Pancreas (tissue), 10 donors: ENCODE measurements at places on chromosomes 5 and 9. TPM values are rescaled to one million over a fixed set of nuclear protein-coding genes. Genes with fewer than 3 reads are reported as not detected.

ELOVL7 gene
- total RNA-seq = 11.1 TPM

EFNA5 gene
- total RNA-seq = 3.5 TPM

SLC25A2 gene
- total RNA-seq = 0.14 TPM

TEX48 gene
- not detected for total RNA-seq

DAB2IP gene
- 26.1 TPM for total RNA-seq

DNA sequence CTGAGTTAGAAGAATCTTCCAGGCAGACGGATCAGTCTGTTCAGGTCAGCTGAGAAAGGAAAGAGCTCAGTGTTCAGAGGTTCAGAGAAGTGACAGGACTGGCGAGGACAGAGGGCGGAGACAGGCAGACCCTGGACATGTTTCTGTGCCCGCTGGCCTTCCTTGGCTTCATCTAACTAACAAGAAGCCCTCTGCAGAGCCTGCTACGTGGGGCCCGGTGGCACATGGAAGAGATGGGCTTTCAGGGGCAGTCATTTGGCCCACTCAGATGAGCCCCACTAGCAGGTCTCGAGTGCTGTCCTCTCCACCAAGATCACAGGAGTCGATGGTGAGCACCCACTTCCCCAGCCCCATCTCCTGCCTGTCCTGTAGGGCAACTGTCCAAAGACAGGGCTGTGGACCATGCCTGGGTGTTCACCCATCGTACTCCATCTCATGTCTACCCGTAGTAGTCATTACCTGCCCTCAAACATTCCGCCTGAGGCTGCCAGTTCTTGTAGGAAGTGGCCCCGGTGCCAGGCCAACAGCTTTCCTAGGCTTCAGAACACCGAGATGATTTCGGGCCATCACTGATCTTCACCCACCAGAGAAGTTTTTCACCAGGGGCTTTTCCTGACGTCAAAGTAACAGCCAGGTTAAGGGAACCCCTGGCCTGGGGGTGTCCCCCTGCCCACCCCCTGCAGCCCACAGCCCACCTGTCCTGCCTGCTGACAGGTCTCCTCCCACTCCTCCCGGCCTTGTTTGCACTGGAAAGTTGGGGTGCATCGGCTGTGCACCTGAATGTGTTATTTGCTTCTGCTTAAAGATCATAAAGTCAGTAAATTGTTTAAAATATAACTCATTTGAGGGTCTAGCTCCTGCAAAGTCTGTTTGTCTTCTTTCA is 14.0 kb downstream of the IRX2 start:
- no peak for DNase-seq

GRCh38 chr9:77375956-77376532 is 198.7 kb downstream of the VPS13A start:
- no peak for DNase-seq

DNA sequence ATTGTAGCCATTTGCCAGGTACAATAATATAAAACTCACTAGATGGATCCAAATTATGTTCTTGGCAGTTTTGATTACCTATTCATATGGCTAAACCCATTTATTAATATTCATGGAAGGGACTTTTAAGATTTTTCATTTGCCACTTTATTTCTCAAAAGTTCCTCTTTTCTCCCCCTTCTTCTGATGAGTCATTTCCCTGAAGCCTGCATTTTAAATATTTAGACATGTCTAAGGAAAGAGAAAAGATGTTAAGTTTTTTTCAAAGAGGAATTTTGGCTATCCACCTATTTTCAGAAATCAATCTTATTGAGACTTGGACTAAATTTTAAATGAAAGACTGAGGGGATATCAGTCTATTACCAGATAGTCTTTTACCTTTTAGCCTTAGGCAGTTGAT is 1189.4 kb downstream of the EFNA5 start:
- no peak for DNase-seq

DNA sequence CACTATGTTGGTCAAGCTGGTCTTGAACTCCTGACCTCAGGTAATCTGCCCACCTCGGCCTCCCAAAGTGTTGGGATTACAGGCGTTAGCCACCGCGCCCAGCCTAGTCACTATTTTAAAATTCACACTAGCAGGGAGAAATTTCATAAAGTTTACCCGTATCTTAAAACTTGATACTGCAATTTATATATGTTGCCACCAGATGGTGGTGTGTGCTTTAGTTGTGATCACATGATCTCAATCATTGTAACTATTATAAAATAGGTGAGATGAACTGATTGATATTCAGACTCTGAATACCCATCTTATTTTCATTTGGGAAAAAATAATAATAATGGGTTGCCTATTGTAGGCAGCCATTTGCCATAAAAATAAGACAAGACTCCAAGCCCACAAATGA is 1330.4 kb upstream of the WWC1 start:
- DNase-seq = no peak

DNA sequence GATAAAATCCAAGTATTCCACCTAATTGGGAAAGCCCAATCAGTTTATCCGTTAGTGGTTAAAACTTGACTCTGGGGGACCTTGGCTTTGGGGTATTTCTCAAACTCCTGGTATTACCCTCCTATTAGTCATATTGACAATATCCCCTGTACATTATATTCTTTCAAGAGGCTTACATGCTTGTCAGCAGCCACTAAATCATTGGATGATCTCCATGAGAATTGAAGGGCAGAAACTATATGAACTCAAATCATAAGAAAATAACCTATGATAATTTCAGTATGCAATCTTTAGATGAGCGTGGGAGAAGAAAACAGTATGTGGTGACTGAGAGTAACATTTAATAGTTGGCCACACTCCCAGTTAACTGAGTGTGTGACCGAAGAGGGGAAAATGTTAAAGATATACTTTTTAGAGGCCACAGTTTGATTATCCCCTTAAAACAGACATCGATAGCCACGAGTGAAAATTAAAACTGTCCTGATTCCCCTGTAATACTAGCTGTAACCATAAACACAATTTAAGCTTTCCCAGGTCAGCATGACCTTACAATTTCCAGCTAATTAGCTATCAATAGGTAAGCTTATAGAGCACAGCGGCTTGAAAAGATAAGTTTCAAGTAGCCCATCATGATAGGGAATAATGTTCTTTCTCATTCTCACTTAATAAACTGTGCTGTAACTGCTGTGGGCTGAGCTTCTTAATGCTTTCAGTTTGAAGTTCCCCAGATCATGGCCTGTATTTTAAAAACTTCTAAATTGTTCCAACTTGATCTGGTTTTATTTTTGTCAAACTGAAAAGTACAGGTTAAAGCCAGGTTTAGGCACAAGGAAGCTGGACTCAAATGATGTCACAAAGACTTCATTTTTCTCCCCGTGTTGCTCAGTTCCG is 58.6 kb downstream of the PUM3 start:
- no peak for DNase-seq

GRCh38 chr9:133238272-133238850 is 29.3 kb upstream of the OBP2B start:
- DNase-seq = no peak

- DNase-seq = no peak
These were observed 76.5 kb upstream of the PJA2 start for GRCh38 chr5:109486200-109486804.

GRCh38 chr9:130780865-130781504 is 54.1 kb upstream of the ABL1 start:
- no peak for DNase-seq

DNA sequence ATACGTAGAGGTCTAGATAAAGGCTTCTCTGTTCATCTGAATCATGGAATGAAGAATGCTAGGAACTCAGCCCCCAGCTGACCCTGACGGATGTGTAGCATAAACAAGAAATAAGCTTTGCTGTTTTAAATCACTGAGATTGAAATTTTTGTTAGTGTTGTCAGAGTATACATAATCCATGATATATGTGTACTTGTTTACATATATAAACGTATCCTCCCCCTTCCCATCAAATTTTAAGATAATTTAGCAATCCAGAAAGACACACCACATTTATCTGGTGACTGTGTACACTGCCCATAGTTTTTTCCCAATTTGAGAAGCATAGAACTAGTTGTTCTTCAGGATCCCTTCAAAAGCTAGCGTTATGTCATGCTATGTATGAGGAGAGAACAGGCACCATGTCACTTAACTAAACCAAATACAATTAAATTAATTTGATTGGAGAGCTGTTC is 80.8 kb upstream of the OSMR start:
- no peak for DNase-seq

GRCh38 chr9:76451234-76451633 is 7.7 kb upstream of the GCNT1 start:
- DNase-seq = no peak

- DNase-seq = no peak
These were observed 213.8 kb downstream of the MLLT3 start for GRCh38 chr9:20408513-20408912.

DNA sequence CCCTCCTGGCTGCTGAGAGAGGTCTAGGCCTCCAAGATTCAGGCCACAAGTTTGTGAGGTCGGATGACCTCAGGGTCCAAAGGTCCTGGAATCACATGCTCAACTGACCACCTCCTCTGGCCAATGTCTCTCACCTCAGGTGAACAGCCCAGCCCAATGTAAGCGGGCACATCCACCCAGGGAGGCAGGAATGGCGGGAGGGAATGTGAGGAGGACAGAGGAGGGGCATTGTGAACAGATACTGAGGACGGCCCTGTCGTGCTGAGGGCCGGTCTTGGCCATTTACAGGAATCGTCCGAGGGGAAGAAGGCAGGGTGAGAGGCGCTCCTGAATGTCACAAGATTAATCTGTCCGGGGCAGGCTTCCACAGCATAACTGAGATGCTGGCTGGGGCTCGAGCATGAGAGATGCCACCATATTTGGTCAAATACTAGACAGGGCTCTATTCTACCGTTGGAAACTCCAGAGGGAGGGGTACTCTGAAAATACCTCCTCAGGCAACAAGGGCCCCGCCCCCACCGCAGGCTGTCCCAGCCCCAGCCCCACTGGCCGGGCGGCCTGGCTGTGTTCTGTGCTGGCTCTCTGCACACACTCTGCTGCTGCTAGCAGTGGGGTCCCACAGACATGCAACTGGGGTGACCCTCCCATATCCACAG is 1.5 kb upstream of the IL17B start:
- no peak for DNase-seq

DNA sequence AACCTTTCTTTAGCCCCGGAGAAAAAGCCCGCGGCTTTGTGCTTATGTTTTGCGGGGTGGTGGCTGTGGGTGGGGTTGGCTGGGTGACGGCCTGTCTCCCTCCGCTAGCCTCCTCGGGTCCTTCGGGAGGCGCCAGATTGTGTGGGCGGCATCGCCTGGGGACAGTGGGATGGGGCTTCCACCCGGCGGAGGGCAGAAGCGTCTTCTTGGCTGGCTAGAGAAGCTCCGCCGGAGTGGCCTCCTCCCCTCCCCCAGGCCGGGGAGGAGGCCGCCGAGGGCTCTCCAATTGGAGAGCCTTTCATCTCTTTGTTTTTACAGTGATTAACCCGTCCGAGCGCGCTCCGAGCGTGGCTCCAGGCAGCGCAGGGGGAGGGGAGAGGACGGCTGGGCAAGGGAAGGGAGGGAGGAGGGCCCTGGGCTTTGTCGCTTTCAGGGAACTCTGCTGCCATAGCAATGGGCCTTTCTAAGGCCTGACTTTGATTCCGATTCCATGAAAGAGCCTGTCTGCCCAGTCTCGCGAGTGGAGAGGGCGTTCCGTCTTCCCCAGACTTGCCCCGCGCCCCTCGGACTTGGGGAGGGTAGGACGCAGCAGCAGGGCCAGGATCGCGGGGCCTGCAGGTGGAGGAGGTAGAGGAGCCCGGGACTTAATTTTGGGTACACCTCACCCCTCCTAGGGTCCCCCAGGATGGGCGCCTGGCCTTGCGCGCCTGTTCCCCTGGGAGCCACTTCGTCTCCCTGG is 36.7 kb upstream of the TIFAB start:
- DNase-seq = no peak

DNA sequence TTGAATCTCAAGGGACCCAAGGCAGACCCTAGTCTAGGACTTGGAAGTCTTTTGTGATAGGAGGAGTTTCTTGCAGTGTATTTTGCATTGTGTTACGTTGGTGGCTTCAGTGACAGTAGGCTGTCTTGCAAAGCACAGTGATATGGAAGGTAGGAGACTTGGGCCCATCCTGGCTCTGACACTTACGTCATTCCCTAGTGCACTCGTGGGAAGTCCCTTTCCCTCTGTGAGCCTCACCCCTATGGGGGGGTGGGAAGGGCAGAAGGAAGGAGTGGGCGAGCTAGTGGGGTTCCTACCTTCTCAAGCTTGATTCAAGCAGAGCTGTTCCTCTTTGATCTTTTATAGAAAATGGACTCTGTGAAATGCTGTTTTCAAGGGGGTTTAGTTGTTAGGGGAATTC is 9.2 kb upstream of the TEX53 start:
- no peak for DNase-seq

- DNase-seq = no peak
These were observed 694.8 kb downstream of the SEMA5A start for GRCh38 chr5:8851101-8851500.

DNA sequence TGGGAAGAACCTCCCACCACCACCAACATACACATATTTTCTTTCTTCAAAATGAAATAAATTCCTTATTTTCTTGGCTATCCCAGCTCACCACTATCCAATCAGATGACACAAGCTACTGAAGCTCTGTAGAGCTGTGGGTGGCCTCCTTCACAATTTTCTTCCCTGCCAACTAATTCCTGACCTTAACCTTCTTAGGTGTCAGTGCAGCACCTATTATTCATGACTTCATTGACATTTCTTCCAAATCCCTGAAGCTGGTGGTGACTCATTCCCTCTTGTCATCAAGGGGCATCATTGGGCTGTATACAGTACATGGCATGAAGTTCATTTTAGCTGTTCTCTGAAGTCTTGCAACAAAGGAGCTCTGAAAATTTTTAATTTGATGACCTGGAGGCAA is 42.0 kb upstream of the ADRA1B start:
- no peak for DNase-seq

DNA sequence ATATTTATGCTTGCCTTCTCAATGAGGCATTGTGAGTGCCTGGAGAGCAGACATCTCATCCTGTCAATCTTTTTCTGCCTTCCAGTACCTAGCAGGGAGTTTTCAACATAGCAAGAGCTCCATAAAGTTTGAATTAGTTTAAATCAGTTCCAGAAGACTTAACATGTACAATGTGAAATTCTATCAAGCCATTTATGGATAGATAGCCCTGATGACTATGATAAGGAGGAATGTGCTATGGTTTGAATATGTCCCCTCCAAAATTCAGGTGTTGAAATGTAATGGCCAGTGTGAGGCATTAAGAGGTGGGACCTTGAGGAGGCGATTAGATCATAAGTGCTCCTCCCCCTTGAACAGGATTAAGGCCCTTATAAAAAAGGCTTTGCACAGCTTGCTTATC is 306.9 kb upstream of the SMARCA2 start:
- no peak for DNase-seq

DNA sequence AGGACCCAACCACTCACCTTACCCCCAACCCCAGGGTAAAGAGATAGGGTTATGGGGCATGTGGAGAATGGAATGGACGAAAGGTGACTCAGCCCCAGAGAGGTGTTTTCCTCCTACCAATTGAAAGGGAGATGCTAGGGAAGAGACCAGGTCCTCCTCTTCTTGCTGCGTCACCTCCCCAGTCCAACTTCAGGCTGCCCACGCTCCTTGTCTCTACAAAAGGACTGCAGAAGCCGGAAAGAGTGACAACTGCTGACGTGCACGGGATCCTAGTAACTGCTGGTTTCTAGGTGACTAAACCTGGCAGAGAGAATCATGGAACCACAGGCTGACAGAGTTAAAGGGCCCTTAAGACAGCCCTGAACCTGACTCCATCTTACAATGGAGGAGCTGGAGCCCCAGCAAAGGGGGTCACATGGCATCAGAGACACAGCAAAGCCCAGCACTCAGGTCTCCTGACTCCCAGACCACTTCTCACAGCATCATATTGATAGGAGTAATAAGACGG is 2.2 kb downstream of the GPX3 start:
- DNase-seq = no peak
